Aorta (tissue), 5 donors: ENCODE measurements at places on chromosomes 16 and 17. TPM values are rescaled to one million over a fixed set of nuclear protein-coding genes. Genes with fewer than 3 reads are reported as not detected.
A peak's percentile ranks its signal among the peaks of the same experiment; 100 is the strongest.

Gene SLFN14
- total RNA-seq: not detected

Gene ORMDL3
- 44.2 TPM for total RNA-seq

- peak overlapping the region; percentile 86 for H3K4me3 ChIP-seq
- no peaks in the 10 kb centered on the region for H3K27me3 ChIP-seq
- H3K36me3 ChIP-seq: no peaks in the 10 kb centered on the region
- no peak for DNase-seq
- H3K27ac ChIP-seq: no peak overlapping the region
These were observed 690 bp downstream of the NDE1 start for GRCh38 chr16:15650698-15651171.

- no peaks in the 10 kb centered on the region for H3K36me3 ChIP-seq
- H3K4me3 ChIP-seq: no peak overlapping the region
- peaks cover 3% of the 10 kb centered on the region for H3K4me1 ChIP-seq
- H3K27ac ChIP-seq: peak overlapping the region; percentile 93
These were observed 5.2 kb upstream of the NUBP1 start for GRCh38 chr16:10738231-10739077.

Gene GLIS2
- total RNA-seq: 37.3 TPM

- no peak overlapping the region for H3K4me3 ChIP-seq
- H3K4me1 ChIP-seq: no peaks in the 10 kb centered on the region
- no peaks in the 10 kb centered on the region for H3K36me3 ChIP-seq
- H3K27me3 ChIP-seq: no peaks in the 10 kb centered on the region
- no peak overlapping the region for H3K27ac ChIP-seq
These were observed 28.6 kb upstream of the NDRG4 start for GRCh38 chr16:58471209-58471975.

- H3K4me3 ChIP-seq: no peak overlapping the region
- no peaks in the 10 kb centered on the region for H3K4me1 ChIP-seq
- H3K27me3 ChIP-seq: no peaks in the 10 kb centered on the region
- no peak for DNase-seq
- H3K27ac ChIP-seq: no peak overlapping the region
- no peaks in the 10 kb centered on the region for H3K36me3 ChIP-seq
These were observed 680.3 kb upstream of the SOX9 start for GRCh38 chr17:71440513-71440912.

DNA sequence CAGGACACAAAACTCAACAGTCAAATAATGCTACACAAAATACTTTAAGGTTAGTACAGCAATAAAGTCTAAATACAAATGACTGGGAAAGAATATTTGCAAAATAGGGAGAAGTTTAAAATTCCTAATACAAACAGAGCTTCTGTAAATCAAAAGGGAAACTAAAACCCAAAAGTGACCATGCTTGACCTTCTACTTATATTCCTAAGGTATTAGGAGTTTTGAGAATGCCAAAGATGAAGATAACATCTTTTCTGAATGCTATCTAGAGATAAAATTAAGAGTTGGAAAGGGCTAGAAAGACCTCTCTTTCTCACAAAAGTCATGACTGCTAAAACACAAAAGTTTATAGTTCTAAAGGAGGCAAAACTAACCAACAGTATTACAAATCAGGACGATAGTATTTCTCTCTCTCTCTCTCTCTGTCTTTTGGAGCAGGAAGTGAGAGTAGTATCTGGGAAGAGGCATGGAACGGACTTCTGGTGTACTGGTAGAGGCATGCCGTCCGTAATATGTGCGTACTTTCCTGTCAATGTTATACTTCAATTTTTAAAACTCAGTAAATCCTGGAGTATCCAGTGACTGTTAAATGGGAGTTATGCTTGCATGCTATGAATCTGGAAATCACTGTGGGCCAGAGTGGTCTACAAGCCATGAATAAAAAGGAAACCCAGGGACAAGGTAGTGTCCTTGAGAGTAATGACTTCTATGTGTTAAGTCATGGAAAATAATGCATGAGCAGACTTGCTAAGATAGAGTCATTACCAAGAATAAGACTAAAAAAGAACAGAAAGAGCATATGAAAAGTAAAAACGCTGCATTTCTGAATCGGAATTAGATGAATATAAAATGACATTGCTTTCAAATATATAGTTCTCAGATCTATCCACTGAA lies 49.7 kb upstream of the ANKFY1 start:
- no peaks in the 10 kb centered on the region for H3K4me1 ChIP-seq
- H3K27me3 ChIP-seq: no peaks in the 10 kb centered on the region
- H3K4me3 ChIP-seq: no peak overlapping the region
- no peak for DNase-seq

Gene SUMO2
- total RNA-seq: 280 TPM

Gene COPS3
- 39.2 TPM for total RNA-seq

Gene DNASE1L2
- 0.39 TPM for total RNA-seq

GRCh38 chr17:77109764-77110359 lies 30.9 kb upstream of the SEC14L1 start:
- no peaks in the 10 kb centered on the region for H3K36me3 ChIP-seq
- no peak overlapping the region for H3K4me3 ChIP-seq
- DNase-seq: no peak

DNA sequence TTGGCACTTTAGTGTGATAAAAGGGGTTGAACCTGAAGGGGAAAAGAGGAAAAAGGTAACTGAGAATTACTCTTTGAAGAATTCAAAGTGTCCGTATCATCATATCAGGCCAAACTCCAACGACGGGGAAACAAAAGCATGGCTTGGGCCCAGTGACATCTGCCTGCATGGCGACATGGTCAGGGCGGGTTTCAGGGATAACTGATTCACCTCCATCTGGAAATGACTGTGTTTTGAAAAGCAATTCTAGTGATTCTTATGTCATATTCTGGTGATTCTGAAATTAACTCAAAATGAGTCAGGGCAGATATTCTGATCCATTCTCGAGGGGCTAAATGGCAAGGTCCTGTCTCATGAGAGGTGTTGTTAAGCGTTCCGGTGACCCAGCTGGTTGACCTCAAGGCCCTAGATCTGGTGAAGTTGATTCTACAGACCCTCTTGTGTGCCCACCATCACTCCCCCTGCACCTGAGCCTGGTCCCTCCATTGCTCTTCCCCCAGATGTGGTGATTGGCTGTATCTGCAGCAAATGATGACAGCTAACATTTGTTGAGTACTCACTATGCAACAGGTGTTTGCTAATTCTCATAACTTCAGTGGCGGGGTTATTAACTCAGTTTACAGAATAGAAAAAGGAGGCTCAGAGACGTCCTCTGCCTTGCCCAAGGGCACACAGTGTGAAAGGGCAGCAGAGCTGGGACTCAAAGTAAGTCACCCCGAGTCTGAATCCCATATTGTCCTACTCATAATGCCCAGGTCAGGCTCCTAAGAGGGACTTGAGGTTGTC lies 251.8 kb downstream of the MAF start:
- DNase-seq: no peak
- H3K27me3 ChIP-seq: no peaks in the 10 kb centered on the region
- H3K27ac ChIP-seq: no peak overlapping the region
- H3K4me3 ChIP-seq: no peak overlapping the region
- no peaks in the 10 kb centered on the region for H3K4me1 ChIP-seq
- H3K36me3 ChIP-seq: no peaks in the 10 kb centered on the region

Gene STH
- total RNA-seq: not detected

- no peak for DNase-seq
- no peaks in the 10 kb centered on the region for H3K4me1 ChIP-seq
- no peak overlapping the region for H3K4me3 ChIP-seq
- H3K27ac ChIP-seq: no peak overlapping the region
These were observed 12.7 kb upstream of the KRT23 start for GRCh38 chr17:40950176-40950575.

Gene AXIN2
- 12.8 TPM for total RNA-seq

DNA sequence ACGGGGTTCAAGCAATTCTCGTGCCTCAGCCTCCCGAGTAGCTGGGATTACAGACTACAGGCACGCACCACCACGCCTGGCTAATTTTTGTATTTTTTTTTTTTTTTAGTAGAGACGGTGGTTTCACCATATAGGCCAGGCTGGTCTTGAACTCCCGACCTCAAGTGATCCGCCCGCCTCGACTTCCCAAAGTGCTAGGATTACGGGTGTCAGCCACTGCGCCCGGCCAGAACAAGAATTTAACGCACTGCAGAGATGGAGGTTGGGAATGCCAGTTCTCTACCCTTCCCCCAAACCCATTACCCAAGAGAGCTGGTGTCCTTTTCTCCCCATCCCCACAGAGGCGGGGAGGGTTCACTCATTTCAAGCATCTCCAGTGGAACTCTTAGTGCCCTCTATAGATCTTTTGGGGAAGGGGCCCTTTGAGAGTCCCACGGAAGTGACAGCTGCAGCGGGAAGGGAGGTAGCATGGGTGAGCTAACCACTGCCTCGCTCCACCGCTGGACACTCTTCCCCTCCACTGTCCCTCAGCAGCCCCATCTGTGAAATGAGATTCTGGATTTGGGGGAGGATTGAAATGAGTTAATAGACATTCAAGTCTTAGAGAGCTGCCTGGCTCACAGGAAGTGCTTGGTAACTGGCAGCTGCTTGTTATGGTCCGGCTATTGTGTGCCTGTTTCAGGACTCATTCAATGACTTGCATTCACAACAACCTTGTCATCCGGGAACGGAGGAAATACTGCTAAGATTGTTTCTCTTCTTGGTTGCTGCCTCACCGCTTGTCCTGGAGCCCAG lies 3.5 kb upstream of the UBALD2 start:
- no peak overlapping the region for H3K27ac ChIP-seq
- no peak for DNase-seq
- no peak overlapping the region for H3K4me3 ChIP-seq

Gene TP53TG3C
- not detected for total RNA-seq

GRCh38 chr17:32609085-32609484 lies 122.3 kb downstream of the CDK5R1 start:
- no peaks in the 10 kb centered on the region for H3K36me3 ChIP-seq
- no peaks in the 10 kb centered on the region for H3K4me1 ChIP-seq
- no peaks in the 10 kb centered on the region for H3K27me3 ChIP-seq
